ENCODE measurements at places on chromosomes 2 and 18.

DNA sequence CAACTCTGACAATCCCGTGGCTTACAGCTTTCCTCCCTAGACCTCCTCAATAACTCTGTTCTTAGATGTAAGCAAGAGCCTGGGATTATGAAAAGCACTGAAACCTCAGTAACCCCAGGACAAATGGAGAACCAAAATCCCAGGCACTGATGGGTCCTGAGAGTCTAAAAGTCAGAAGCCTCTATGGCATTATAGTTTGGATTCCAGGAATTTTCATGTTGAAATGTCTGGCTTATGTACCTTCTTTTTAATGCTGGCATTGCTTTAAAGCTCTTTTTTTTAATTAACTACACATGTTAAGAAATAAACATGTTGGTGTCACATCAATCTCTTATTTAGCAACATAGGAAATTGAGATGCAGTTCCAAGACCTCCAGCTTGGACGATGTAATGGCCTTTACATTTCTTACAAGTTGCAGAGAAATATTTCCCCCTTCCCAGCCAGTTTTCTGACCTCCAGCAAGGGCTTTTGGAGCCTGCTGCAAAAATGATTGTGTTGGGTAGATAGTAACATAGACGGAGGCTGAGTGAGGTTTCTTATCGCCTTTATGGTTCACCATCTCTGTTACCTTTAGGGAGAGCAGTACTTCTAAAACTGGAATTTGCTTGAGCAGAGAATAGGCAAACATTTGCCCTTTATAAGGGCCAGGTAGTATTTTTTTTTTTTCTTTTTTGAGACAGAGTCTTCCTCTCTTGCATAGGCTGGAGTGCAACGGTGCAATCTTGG lies 84.8 kb upstream of the RASGRP3 start:
- DNase-seq = no peak

GRCh38 chr2:5070257-5070656 lies 621.9 kb upstream of the SOX11 start:
- no peak for DNase-seq

DNA sequence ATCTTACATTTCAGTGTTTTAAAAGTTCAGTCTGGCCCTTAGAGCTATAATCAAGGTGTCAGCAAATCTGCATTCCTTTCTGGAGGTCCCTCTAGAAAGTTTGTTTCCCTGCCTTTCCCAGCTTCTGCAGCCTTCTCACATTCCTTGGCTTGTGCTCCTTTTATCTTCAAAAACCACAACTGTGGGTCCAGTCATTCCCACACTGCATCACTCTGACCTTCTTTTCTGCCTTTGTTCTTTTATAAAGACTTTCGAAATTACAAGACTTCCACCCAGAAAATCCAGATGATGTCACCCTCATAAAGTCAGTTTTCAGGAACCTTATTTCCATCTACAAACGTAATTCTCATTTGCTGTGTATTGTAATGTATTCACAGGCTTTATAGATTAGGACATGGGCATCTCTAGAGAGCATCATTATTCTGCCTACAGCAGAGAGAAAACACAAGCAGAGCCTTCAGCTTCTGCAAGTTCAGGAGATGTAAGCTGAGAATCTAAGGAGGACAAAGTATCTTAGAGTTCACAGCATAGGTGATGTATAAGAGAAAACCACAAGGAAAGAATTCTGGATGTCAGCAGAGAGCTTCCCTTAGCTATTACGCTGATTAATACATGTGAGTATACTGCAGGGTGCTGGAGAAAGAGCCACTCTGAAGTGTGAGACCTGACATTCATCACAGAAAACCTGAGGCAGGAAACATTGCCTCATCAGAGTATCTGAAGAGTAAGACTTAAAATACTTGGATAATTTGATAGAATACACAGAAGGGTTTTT lies 1100.2 kb downstream of the CBLN2 start:
- DNase-seq = no peak

GRCh38 chr2:135647836-135648579 lies 93.6 kb upstream of the UBXN4 start:
- no peak for DNase-seq

DNA sequence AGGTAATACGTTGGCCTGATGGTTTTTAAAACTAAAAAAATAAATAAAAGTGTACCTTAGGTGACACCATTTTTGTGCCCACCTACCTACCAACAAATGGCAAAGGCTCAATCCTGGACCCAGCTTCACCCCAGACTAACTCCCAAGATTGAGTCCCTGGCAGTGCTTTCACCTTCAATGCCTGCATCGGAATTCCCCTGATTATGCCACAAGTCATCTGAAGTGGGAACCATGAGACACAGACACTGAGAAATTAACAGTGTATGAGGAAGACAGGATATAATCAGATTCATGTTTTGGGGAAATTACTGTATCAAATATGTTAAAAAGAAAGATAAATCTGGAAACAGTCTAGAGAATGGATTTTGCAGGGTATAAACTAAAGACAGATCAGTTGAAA lies 41.6 kb downstream of the ZBTB14 start:
- DNase-seq = no peak

GRCh38 chr2:191687867-191688266 lies 9.9 kb downstream of the NABP1 start:
- DNase-seq = no peak

DNA sequence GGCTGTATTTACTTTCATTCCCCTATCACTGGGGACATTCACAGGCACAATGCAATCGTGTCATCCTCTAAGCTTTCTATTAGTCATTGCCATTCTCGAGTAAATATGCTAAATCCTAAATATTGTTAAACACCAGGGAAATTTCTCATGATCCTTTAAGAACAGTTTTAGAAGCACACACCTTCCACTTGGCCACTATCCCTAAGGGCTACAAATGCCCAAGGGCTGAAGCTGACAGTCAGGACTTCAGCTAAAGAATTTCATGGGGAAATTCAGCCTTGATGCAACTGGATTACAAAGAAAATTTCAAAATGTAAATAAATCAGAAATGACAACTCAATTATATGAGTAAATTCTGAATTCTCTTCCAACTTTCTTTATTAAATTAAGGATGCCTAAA lies 163.1 kb upstream of the PID1 start:
- no peak for DNase-seq

GRCh38 chr2:26628561-26629345 lies 12.4 kb downstream of the CIB4 start:
- DNase-seq = no peak

DNA sequence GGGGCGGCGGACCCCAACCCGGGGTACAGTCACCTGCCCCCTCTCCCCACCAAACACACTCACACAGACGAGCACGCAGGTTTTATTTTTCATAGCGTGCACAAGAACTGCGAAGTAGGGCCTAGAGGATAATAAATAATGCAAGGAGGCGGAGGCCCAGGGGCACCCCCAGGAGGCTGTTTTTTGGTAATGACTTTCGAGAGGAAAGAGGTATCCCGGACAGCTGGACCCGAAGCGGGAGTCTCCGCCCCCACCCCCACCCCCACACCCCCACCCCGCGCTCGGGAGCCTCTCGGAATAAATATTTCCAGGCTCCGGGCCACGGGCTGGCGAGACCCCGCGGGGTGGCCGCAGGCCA lies 3.4 kb downstream of the CYP26B1 start:
- no peak for DNase-seq

- no peak for DNase-seq
Observed at GRCh38 chr18:5842653-5843052, 52.7 kb downstream of the TMEM200C start.

- no peak for DNase-seq
Observed at GRCh38 chr2:58594175-58594574, 353.1 kb upstream of the FANCL start.

- peak; percentile 31 for DNase-seq
Observed at GRCh38 chr2:174697255-174697654, 67.0 kb downstream of the CHRNA1 start.

- no peak for DNase-seq
Observed at GRCh38 chr2:217220228-217221013, 360.6 kb upstream of the TNP1 start.

- no peak for DNase-seq
Observed at GRCh38 chr2:54767921-54768320, 44.5 kb downstream of the EML6 start.

DNA sequence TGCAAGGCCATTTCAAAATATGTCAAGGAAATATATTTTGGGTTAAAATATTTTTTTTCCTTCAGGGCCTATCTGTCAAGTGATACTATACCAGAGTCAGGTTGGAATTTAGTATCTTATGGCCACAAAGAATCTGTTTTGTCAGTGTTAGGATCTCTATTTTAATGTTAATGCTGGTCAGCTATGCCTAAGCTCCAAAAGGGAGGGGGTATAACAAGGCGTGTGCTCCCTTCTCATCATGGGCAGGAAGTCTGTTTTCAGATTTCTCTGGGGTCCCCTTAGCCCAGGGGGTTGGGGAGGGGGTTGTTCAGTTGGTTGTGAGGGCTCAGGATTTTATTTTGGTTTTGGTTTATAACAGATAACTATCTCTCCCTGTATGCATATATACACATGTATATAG lies 126.4 kb downstream of the TMEM163 start:
- no peak for DNase-seq

DNA sequence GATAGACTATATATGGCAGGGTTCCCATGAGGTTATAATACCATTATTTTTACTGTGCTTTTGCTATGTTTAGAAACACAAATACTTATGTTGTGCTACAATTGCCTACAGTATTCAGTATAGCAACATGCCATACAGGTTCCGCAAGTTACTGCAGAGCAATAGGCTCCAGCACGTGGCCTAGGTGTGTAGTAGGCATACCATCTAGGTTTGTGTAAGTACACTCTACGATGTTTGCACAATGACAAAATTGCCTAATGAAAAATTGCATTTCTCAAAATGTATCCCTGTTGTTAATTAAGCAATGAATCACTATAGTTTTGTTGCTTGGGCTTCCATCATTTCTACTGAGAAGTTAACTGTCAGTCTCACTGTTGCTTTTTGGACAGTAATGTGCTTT lies 9.8 kb downstream of the CD302 start:
- no peak for DNase-seq

DNA sequence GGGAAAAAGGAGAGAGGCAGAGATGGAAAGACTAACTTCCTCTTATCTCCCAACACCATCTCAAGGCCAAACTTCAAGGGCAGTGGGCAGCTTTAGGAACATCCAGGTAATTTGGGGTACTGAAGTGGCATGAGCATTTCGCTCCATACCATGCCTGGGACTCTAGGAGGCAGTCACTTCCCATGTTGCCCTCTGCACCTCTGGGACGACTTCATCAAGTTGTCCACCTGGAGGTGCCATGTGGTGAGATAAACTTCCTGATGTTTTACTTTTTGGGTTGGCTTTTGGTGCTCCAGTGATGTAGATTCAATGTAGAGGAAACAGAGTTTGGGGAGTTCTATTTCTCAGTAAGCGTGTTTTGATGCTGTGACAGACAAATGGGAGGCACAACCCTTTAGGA lies 56.3 kb upstream of the UPP2 start:
- DNase-seq = no peak

GRCh38 chr2:62338111-62338510 lies 142.2 kb downstream of the B3GNT2 start:
- DNase-seq = no peak

DNA sequence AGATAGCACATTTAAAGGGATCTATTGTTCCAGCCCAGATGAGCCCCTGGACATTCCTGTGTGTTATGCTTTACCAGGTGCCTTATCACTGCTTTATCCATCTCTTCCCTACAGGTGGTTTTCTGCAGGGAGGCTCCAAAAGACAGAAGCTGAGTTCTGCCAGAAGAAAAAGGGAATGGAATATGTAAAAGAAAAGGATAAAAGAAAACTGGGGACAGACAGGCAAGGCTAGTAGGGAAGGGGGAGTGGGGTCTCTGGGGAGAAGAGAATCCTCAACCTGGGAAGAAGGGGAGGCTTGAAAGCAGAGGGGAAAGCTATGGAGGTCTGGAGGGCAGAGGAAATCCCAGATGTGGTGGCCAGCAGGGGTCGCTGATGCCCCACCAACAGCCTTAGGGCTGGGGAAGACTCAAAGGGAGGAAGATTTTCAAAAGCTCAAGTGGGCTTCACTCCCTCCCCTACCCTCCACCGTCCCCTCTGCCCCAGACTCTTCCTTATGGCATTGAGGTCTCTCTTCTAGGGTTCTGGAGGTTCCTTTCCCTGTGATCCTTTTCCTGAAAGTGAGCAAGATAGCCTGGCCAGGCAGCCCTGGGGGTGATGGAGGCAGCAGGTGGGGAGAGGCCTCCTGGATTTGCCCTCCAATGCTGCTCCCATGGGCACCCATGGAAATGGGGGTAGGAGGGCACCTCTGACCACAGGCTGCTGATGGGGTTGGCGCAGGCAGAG lies 178.1 kb upstream of the PKDCC start:
- DNase-seq = peak; percentile 39

- DNase-seq = no peak
Observed at GRCh38 chr2:80302314-80303005, 2.1 kb downstream of the LRRTM1 start.

DNA sequence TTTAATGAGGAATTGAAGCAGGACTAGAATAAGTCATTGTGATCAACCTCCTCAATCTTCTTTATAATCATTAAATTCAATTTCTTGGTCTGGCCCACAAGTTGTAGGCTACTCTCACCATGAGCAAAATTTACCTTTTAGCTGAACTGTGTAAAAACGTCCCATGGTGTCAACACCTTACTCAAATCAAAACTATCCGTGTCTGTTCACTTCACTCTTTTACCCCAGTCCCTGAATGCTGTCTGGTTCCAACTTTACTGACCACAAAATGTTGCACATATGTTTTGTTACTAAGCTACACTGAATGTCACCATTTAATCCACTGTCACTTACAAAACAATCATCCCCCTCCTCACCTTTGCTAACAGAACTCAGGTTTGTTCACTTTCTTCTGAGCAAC lies 951.6 kb upstream of the SLC39A10 start:
- no peak for DNase-seq

DNA sequence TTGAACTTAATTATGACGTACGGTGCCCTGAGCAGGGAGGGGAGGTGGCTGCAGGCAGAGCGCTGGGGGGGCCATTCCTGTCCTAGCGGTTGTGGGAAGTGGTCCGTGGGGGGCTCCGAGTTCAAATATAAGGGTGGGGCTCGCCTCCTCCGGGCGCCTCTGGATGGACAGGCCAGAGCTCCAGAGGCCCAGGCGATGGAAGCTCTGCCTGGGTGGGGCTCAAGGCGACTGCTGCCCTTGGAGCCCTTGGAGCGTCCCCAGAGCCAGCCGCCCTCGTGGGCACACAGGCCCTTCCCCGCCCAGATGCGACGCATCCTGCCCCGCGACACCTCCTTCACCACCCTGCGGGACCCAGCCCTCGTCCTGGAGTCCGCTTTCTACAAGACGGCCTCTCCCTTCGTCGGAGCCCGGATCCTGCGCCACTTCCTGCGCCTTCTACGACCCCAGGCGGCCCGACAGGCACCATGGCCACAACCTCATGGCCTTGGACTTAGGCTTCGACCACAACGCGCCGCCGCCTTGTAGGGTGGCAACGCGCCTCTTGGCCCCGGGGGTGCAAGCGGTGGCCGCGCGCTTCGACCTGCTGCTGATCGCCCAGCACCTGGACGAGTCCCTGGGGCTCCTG lies 10.5 kb downstream of the AQP12B start:
- no peak for DNase-seq

GRCh38 chr2:96913398-96914202 lies 43.7 kb upstream of the SEMA4C start:
- no peak for DNase-seq

DNA sequence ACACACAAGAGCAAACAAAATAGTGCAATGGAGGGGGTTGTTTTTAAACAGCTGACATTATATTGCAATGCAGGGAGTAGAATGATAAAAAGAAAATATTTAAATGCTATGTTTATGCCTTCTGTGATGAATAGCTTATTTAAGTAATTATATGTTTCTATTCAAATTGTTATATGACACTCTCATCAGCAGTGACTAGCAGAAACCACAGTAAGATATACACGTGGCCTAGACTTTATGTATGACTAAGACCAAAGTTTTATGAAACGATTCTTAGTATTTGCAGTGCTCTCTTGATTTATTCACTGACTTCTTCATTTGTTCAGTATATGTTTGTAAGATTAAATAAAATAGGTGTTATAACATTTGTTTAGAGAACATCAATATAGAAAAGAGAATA lies 26.1 kb upstream of the C1D start:
- no peak for DNase-seq

All from stimulated activated CD4-positive, alpha-beta T cell treated with anti-CD3 and anti-CD28 coated beads, Interleukin-1b, Interleukin-23, amount 100 ng/mL, for 24 hours (primary cell).